Stimulated activated CD4-positive, alpha-beta T cell treated with anti-CD3 and anti-CD28 coated beads, Interleukin-1b, Interleukin-23, amount 100 ng/mL, for 4 hours (primary cell): ENCODE measurements at places on chromosomes 4 and X.

GRCh38 chr4:138562544-138562991, 320.4 kb upstream of the SLC7A11 start:
- DNase-seq = no peak

- no peak for DNase-seq
These were observed 80.4 kb downstream of the ZFX start for GRCh38 chrX:24229976-24230375.

- no peak for DNase-seq
These were observed 33.5 kb downstream of the GPAT3 start for GRCh38 chr4:83569429-83569828.

- peak; percentile 3 for DNase-seq
These were observed 109.9 kb upstream of the BCOR start for GRCh38 chrX:40207626-40208025.

DNA sequence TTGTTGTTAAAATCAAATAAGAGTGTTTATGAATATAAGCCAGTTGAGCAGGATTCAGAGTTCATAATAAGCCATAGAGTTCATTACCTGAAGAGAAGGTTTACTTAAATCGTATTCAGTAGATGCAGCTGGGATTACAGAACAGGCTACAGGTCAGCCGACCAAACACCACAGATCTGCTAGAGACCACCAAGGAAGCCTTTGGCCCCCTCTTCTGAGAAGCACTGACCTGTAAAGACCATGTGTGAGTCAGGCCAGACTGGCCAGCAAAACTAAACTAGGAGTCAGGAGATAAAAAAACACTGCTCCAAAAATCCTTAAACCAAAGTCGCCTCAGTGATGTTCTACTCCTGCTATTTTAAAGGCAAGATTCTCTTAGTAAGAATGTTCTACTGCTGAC, 1125.5 kb downstream of the FAT4 start:
- no peak for DNase-seq
